ENCODE measurements at places on chromosomes 7 and 10.
A peak's percentile ranks its signal among the peaks of the same experiment; 100 is the strongest.

DNA sequence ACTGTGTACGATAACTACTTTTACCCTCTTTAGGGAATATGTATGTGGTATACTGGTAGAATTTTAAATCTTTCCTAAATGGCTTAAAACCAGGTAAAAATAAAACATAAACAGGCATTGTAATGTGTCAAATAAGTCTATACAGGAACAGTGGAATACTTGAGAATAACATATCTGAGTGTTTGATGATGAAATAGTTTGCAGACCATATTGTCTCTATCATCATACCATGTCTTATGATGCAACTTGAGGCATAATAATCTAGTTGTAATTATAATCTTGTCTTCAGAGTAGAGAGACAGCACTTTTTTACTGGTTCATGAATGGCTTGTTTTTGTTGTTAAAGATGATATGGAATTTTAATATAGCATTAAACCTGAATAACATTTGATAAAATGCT lies 293.5 kb downstream of the CDK14 start:
- no peak for DNase-seq

DNA sequence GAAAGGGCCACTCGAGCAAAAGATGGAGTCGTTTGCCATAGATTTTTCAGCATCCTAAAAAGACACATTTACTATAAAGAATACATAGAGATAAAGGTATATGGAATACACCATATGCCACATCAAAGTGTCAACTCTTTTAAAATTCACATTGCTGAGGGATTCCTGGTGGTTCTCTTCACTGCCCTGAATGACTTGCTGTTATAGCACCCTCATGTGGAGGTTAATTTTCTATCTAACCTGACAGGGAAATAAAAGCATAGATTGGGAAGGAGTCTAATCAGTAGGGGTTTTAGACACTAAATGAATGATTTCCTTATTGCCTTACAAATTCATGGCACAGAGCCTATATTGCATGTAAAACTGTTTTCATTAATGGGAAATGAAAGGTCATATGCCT lies 25.9 kb downstream of the DNAH11 start:
- peak; percentile 10 for DNase-seq

DNA sequence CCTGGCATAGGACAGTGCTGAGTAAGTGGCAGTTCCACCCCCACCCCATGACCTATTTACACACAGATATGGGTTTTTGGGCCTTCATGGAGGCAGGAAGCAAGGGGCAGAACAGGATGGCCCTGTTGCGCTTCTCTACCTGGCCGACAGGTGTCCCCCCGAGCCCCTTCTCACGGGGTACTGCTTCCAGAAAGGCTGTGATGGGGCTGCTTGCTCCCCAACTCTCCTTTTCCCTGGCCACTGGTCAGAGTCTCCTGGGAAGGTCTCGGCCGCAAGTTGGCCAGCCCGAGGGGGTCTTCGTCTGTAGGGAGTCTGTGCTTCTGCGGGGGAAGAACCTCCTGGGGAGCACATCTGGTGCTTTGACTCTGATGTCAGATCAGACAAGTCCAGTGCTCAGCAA lies 139.8 kb upstream of the TNS3 start:
- DNase-seq = no peak

GRCh38 chr10:6695519-6695918 lies 115.4 kb upstream of the PRKCQ start:
- no peak for DNase-seq

DNA sequence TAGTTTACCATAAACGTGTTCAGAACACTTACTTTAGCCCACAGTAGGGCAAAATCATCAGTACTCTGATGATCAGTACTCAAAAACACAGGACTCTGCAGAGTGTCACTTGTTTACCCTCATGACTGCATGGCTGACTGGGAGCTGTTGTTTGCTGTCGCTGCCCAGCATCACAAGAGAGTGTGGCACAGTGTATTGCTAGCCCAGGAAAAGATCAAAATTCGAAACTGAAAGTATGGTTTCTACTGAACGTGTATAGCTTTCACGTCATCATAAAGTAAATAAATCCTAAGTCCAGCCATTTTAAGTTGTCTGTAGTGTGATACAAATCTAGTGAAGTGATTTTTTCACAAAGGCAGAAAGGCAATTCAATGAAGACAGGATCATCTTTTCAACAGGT lies 184.6 kb downstream of the RAMP3 start:
- DNase-seq = no peak

- no peak for DNase-seq
Measured at GRCh38 chr7:77239471-77239870, 39.9 kb upstream of the FGL2 start.
